ENCODE measurements at places on chromosomes 2 and 18. TPM values are rescaled to one million over a fixed set of nuclear protein-coding genes. Genes with fewer than 3 reads are reported as not detected.
A peak's percentile ranks its signal among the peaks of the same experiment; 100 is the strongest.

SLC9A4 gene
- not detected for total RNA-seq

CARF gene
- 5.1 TPM for total RNA-seq

OSR1 gene
- total RNA-seq = 1.7 TPM

CXCR1 gene
- total RNA-seq = 0.13 TPM

DPYSL5 gene
- 0.24 TPM for total RNA-seq

ALK gene
- total RNA-seq = not detected

ALPG gene
- 1.7 TPM for total RNA-seq

GRCh38 chr2:69789772-69790600 is 39.5 kb upstream of the GMCL1 start:
- H3K4me1 ChIP-seq = no peaks in the 10 kb centered on the region
- H3K4me3 ChIP-seq = no peak overlapping the region
- H3K36me3 ChIP-seq = no peaks in the 10 kb centered on the region
- DNase-seq = no peak

DNA sequence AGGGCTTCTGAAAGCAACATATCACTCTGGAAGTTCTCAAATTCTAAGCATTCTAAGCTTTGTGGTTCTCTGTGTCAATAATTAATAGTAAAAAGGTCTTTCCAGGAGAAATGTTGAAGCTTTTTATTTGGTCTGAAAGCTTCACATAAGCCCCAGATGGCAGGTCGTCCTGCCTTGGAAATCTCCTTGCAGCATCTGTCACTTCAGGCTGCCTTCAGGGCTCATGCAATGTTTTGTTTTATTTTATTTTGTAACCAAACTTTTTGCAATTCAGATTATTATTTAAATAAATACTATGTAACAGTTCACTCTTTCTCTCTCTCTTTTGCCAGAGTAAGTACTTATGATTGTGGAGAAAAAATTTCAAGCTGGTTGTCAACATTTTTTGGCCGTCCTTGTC is 46.7 kb upstream of the FHOD3 start:
- H3K4me1 ChIP-seq = no peaks in the 10 kb centered on the region
- no peaks in the 10 kb centered on the region for H3K27me3 ChIP-seq
- no peak for DNase-seq
- no peak overlapping the region for H3K4me3 ChIP-seq
- no peaks in the 10 kb centered on the region for H3K36me3 ChIP-seq

GRCh38 chr18:22639026-22639463 is 221.3 kb upstream of the CTAGE1 start:
- H3K27me3 ChIP-seq = no peaks in the 10 kb centered on the region
- no peak overlapping the region for H3K4me3 ChIP-seq
- no peaks in the 10 kb centered on the region for H3K4me1 ChIP-seq
- no peaks in the 10 kb centered on the region for H3K36me3 ChIP-seq
- DNase-seq = no peak

DNA sequence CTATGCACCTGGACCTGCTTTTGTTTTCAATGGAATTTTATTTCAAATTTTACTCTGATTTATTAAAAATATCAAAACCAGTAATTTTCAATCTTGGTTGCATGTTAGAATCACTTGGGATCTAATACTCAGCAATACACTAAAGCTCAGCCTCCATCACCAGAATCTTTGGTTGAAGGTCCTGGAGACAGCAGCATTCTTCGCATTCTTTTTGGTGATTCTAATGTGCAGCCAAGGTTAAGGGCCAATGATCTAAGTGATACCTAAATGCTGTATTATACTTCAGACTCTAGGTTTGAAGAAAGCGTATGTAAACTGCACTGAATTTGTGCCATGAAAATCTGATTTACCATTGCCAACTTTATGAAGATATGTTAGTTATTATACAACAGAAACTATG is 493.1 kb downstream of the XIRP2 start:
- DNase-seq = no peak
- no peak overlapping the region for H3K4me3 ChIP-seq
- H3K27ac ChIP-seq = no peak overlapping the region
- H3K4me1 ChIP-seq = peaks cover 15% of the 10 kb centered on the region
- H3K27me3 ChIP-seq = no peaks in the 10 kb centered on the region

GRCh38 chr2:45816272-45816671 is 164.8 kb downstream of the PRKCE start:
- no peaks in the 10 kb centered on the region for H3K36me3 ChIP-seq
- H3K27me3 ChIP-seq = no peaks in the 10 kb centered on the region
- no peak overlapping the region for H3K4me3 ChIP-seq
- H3K4me1 ChIP-seq = no peaks in the 10 kb centered on the region
- no peak for DNase-seq

GRCh38 chr18:3100498-3101132 is 87.7 kb upstream of the LPIN2 start:
- no peaks in the 10 kb centered on the region for H3K36me3 ChIP-seq
- no peaks in the 10 kb centered on the region for H3K27me3 ChIP-seq
- no peak overlapping the region for H3K4me3 ChIP-seq
- no peak overlapping the region for H3K27ac ChIP-seq

DNA sequence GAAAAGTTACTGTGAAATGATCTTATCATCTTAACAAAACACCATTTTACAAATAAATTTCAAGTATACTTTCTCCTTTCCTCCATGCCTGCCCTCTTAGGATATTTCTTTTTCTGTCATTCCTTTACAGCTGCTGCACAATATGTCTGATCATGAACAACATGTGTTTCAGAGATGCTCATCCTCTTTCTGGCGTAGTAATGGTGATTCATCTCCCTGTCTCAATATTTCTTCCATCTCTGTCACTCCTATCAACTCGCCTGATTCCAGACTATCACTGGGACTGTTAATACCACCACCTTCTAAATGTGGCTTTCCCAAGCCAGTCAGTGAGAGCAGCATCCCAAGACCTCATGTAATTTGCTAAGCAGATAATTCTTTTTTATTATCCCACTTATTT is 290.5 kb downstream of the GULP1 start:
- no peak for DNase-seq
- no peaks in the 10 kb centered on the region for H3K36me3 ChIP-seq
- no peaks in the 10 kb centered on the region for H3K4me1 ChIP-seq
- no peak overlapping the region for H3K4me3 ChIP-seq
- no peak overlapping the region for H3K27ac ChIP-seq

GRCh38 chr2:126359494-126359893 is 296.5 kb upstream of the GYPC start:
- no peak overlapping the region for H3K27ac ChIP-seq
- no peak overlapping the region for H3K4me3 ChIP-seq
- no peaks in the 10 kb centered on the region for H3K36me3 ChIP-seq
- no peak for DNase-seq
- no peaks in the 10 kb centered on the region for H3K4me1 ChIP-seq

DNA sequence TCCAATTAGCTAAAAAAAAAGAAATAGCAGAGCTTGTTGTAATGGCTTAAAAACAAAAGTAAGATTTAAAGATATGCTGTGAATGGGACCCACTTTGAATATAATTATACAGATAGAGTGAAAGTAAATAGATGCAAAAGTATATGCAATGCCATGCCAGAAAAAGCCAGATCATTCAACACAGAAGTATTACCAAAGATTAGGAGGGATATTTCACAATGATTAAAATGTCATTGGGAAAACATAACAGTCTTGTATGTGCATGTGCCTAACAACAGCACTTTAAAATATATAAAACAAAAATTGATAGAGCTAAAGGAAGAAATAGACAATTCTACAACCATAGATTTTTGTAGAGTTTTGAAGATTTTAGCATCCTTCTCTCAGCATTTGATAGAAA is 19.9 kb upstream of the SIGLEC15 start:
- H3K27ac ChIP-seq = no peak overlapping the region
- H3K27me3 ChIP-seq = no peaks in the 10 kb centered on the region
- no peaks in the 10 kb centered on the region for H3K36me3 ChIP-seq
- H3K4me1 ChIP-seq = no peaks in the 10 kb centered on the region
- no peak for DNase-seq

- no peak for DNase-seq
- no peaks in the 10 kb centered on the region for H3K27me3 ChIP-seq
- no peak overlapping the region for H3K27ac ChIP-seq
- H3K4me1 ChIP-seq = no peaks in the 10 kb centered on the region
- H3K36me3 ChIP-seq = no peaks in the 10 kb centered on the region
- H3K4me3 ChIP-seq = no peak overlapping the region
Observed at GRCh38 chr2:70716951-70717350, 51.0 kb downstream of the ADD2 start.

- peak; percentile 68 for DNase-seq
- H3K36me3 ChIP-seq = no peaks in the 10 kb centered on the region
- H3K27ac ChIP-seq = no peak overlapping the region
- no peak overlapping the region for H3K4me3 ChIP-seq
Observed at GRCh38 chr2:24382363-24383073, 22.2 kb upstream of the ITSN2 start.

DNA sequence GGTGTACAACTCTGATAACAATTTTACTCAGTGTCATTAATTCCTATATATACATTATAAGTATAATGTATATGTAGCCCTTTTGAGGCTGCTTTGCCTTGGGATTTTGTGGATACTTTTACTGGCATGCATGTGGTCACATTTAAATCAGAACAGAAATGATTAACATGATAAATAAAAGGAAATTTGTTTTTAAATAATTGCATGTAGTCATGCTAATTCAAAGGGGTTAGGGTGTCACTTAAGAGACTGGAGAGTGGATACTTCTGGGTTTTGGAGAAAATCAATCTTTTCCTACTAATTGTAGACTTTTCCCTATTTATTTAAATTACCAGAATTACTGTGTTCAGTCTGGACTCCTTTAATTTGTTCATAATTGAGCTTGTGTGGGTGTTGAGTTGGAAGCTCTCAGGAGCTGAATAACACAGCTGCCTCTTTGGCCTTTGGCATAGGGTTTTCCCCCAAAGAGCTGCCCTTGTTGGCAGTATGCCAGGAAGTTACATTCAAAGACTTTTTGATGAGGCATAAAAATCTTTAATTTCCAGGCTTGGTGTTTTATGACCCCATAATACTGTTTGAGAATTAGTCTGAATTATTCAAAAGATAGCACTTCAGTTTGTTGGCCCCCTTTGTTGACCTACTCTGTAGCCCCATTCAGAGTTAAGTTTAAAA is 484.7 kb upstream of the NRP2 start:
- no peak overlapping the region for H3K4me3 ChIP-seq
- H3K36me3 ChIP-seq = no peaks in the 10 kb centered on the region
- DNase-seq = no peak
- no peak overlapping the region for H3K27ac ChIP-seq
- no peaks in the 10 kb centered on the region for H3K27me3 ChIP-seq
- no peaks in the 10 kb centered on the region for H3K4me1 ChIP-seq

DNA sequence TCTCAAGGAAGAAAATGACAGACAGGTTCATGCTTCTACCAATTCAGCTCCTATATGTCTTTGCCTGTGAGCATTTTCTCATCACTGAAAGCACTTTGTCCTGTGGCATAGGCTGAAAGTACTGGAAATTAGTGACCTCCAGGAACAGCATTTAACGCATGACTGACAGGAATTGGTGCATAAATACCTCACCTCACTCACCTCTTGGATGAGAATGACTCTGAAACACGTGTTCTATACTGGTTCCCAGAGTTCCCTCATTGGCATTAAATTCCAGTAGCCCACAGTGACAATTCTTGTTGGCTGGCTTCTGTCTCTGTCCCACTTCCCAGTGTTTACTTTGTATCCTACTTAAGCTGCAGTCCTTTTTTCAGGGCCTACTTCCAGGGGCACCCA is 83.4 kb upstream of the MAPRE2 start:
- H3K27me3 ChIP-seq = no peaks in the 10 kb centered on the region
- H3K36me3 ChIP-seq = no peaks in the 10 kb centered on the region
- no peak overlapping the region for H3K4me3 ChIP-seq
- no peaks in the 10 kb centered on the region for H3K4me1 ChIP-seq

Data from colonic mucosa (tissue), 4 donors.